Muscle of leg (tissue), 16 donors: ENCODE measurements at places on chromosomes 7 and 10. TPM values are rescaled to one million over a fixed set of nuclear protein-coding genes. Genes with fewer than 3 reads are reported as not detected.

DNA sequence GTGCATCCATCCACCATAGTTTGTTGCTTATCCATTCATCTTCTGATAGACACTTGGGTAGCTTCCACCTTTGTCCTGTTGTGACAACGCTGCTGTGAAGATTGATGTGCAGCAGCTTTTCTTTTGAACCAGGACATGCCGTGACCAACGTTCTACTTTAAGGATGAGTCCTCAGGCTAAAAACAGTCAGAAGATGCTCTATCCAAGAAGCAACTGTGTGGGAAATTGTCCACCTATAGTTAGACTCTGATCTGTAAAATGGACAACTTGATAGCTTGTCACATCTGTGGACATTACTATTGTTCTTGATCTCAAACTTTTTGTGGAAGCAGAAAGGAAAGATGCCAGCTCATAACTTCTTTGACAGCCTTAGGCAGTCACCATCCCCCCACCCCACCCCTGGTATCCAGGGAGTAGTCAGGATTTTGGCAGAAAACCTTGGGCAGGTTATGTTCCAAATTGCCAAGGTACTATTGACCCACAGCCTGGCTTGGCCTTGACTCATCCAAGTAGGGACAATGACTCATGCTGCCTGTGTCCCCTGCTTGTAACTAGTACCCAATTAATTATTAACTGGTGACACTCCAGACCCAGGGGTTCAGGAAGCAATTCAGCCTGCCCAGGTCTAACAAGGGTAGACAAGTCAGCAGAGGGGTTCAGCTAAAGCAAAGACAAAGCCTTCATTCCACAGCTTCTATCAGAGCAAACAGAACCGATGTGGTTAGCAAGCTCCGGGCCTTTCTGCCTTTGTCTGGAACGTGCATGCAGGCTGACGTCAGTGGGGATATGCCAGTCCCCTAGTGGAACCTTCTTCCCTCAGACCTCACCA is 99.6 kb upstream of the ANLN start:
- no peak for DNase-seq

DNA sequence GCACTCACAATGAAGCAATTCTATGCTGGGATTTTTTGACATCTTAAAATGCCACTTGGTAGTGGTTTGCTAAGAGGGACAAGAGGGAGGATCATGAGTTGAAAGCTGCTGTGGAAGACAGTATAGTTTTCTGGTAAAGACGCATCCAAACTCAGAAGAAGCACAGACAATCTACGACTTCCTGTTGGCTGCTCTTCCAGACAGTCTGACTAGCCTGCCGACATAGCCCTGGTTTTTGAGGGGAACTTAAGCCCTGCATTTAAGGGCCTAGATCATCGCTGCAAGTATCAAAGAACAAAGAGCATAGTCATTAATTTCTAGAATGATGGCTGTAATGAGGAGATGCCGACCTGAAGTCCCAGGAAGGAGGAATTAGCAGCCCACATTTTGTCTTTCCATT is 99.9 kb upstream of the IKZF1 start:
- no peak for DNase-seq

DNA sequence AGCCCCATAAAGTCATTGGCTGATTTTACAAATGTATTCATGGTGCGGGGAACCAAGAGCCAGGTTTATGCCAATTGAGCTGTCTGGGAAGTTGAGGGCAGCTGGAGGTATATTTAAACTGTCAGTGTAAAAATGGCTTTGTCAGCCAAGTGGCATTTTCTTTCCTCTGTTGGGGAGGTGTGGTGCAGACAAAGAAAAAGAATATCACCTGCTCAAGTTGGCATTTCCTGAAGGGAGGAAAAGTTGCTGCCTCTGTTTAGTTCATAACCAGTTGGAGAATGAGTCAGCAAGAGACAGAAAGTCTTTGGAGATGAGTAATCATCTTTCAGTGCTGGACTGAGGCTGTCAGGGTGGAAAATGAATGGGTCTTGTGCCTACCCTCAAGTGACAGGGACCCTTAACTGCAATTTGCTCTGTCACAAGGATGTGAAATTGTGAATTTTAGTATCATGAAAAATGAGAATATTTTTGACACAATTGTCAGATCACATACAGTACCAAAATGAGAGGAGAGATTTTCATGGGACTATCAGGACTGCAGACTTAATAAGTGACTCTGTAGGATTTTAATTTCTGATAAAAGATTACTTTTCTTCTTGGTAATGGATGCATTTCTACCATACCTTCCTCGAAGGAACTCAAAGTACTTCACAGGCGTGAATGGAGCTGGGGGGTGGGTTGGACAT is 137.3 kb downstream of the ANLN start:
- DNase-seq: no peak

DNA sequence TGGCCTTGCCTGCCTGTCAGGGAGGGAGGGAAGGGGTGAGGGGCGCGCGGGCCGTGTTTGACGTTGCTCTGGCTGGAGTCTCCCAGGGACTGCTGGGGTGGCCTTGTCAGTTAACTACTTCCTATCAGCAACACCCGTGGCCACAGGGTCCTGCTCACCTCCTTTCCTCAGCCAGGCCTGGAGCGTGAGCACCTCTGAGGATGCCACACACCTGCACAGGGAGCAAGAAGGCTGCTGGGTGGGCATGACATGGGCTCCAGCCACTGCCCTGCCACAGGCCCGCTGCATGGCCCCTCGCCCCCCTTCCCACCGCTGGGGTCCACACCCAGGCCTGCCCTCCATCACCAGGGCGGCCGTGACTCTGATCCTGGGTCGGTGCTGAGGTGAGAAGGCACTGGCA is 212.4 kb downstream of the ELFN1 start:
- no peak for DNase-seq

The FBH1 gene
- 48.5 TPM for polyA plus RNA-seq

The SLC39A12 gene
- polyA plus RNA-seq: not detected

DNA sequence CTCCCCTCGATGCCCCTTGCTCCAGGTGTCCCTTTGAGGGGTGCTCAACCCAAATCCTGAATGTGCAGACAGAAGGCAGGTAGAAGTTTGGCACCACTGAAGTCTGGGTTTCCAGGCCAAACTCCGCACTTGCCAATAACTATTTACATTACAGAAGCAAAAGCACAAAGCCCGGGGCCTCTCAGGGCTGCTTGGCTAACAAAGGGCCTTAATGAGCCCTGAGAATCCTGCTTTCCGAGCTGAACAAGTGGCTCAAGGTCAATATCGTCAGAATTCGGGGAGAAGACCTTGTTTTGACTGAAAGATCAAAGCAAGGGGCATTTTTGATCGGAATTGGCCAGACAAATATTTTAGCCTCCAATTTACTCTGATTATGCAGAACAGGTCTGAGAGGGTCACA is 189.9 kb downstream of the HERPUD2 start:
- DNase-seq: no peak

- no peak for DNase-seq
These were observed 884.4 kb upstream of the CELF2 start for GRCh38 chr10:10133281-10133680.

DNA sequence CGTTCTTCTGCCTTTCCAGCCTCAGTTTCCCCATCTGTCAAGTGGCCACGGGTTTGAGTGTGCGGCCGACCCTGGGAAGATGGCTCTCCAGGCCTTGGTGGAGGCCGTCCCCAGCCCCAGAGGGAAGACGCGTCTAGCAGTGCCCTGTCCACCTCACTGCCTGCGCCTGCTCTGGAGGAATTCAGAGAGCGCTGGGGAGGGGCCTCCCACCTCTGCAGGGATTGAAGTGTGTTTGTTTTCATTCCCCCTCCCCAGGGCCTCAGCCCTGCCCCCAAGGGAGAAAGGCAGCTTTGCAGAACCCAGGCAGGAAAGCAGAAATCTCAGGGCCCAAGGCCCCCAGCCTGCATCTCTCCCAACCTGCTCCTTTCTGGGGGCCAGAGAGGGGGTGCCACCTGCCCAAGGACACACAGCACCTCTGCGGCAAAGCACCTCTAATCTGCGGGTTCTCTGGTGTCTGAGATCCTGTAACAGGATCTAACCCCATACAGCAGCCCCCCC is 91.0 kb downstream of the MICALL2 start:
- no peak for DNase-seq

- no peak for DNase-seq
These were observed 16.5 kb downstream of the DYNC1I1 start for GRCh38 chr7:95788884-95789283.

The BMPER gene
- 8.7 TPM for polyA plus RNA-seq
